Activated CD8-positive, alpha-beta T cell treated with anti-CD3 and anti-CD28 coated beads for 36 hours (primary cell): ENCODE measurements at places on chromosomes 3 and 15.
A peak's percentile ranks its signal among the peaks of the same experiment; 100 is the strongest.

- peaks cover 2% of the 10 kb centered on the region for H3K4me1 ChIP-seq
- H3K36me3 ChIP-seq: no peaks in the 10 kb centered on the region
- H3K27ac ChIP-seq: no peak overlapping the region
- peak; percentile 10 for DNase-seq
Observed at GRCh38 chr3:185153171-185153771, 411 bp upstream of the C3orf70 start.

- no peaks in the 10 kb centered on the region for H3K27me3 ChIP-seq
- DNase-seq: no peak
- peaks cover 8% of the 10 kb centered on the region for H3K36me3 ChIP-seq
- H3K4me3 ChIP-seq: no peak overlapping the region
- peaks cover 4% of the 10 kb centered on the region for H3K4me1 ChIP-seq
Observed at GRCh38 chr15:64068133-64068532, 21.8 kb upstream of the DAPK2 start.

DNA sequence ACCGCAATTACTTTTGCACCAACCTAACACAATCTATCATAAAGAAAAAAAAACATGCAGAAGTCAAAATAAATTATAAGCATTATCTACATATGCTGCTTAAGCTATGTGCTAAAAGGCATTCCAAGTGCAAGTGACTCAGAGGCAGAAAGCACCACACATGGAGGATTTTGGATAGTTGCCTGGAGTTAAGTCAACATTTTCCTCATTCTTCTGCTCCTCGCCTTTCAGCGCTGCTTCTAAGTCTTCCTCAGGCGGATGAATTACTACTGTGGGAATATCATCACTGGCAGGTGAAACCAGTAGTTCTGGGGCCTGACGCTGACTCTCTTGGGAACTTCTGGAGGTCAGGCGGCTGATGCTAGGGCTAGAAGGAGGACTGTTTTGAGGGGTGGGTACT lies 53.1 kb downstream of the SLC4A7 start:
- no peaks in the 10 kb centered on the region for H3K27me3 ChIP-seq
- H3K4me1 ChIP-seq: no peaks in the 10 kb centered on the region
- H3K36me3 ChIP-seq: peaks cover 51% of the 10 kb centered on the region
- DNase-seq: no peak
- H3K27ac ChIP-seq: no peak overlapping the region

- peaks cover 4% of the 10 kb centered on the region for H3K36me3 ChIP-seq
- H3K4me3 ChIP-seq: no peak overlapping the region
- no peaks in the 10 kb centered on the region for H3K27me3 ChIP-seq
- no peak overlapping the region for H3K27ac ChIP-seq
- DNase-seq: no peak
Observed at GRCh38 chr15:80915472-80915871, 74.1 kb downstream of the MESD start.

- DNase-seq: no peak
- H3K27me3 ChIP-seq: no peaks in the 10 kb centered on the region
- H3K27ac ChIP-seq: no peak overlapping the region
- peaks cover 13% of the 10 kb centered on the region for H3K4me1 ChIP-seq
- H3K36me3 ChIP-seq: peaks cover 70% of the 10 kb centered on the region
Observed at GRCh38 chr3:66376568-66376967, 124.3 kb downstream of the LRIG1 start.

- peaks cover 59% of the 10 kb centered on the region for H3K36me3 ChIP-seq
- H3K4me1 ChIP-seq: peaks cover 41% of the 10 kb centered on the region
- peak overlapping the region; percentile 98 for H3K27ac ChIP-seq
Observed at GRCh38 chr3:56681984-56682461, 1.0 kb downstream of the TASOR start.

- H3K27me3 ChIP-seq: no peaks in the 10 kb centered on the region
- H3K36me3 ChIP-seq: peaks cover 11% of the 10 kb centered on the region
- H3K4me1 ChIP-seq: peaks cover 2% of the 10 kb centered on the region
- H3K27ac ChIP-seq: no peak overlapping the region
Observed at GRCh38 chr3:33577173-33577572, 137.0 kb upstream of the UBP1 start.

DNA sequence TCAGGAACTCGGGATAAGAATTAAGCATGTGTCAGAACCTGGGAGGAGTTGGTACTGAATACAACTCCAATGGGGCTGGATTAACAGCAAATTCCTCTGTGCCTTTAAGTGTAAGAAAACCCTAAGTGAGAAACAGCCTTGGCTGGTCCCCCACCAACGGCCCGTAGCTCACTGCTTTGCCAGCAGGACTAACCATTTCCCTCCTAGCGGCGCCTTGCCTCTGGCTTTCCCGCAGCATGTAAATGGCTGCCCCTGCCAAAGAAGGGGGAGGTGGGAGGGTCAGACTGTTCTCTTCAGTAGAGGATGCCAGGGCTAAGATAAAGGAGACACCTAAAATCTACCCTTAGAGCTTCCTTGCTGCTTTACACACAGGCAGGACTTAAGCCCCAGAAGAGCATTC lies 51.0 kb upstream of the SH3GL3 start:
- no peak overlapping the region for H3K4me3 ChIP-seq
- H3K4me1 ChIP-seq: no peaks in the 10 kb centered on the region
- DNase-seq: no peak
- H3K27me3 ChIP-seq: peaks cover 6% of the 10 kb centered on the region
- no peak overlapping the region for H3K27ac ChIP-seq
- no peaks in the 10 kb centered on the region for H3K36me3 ChIP-seq

DNA sequence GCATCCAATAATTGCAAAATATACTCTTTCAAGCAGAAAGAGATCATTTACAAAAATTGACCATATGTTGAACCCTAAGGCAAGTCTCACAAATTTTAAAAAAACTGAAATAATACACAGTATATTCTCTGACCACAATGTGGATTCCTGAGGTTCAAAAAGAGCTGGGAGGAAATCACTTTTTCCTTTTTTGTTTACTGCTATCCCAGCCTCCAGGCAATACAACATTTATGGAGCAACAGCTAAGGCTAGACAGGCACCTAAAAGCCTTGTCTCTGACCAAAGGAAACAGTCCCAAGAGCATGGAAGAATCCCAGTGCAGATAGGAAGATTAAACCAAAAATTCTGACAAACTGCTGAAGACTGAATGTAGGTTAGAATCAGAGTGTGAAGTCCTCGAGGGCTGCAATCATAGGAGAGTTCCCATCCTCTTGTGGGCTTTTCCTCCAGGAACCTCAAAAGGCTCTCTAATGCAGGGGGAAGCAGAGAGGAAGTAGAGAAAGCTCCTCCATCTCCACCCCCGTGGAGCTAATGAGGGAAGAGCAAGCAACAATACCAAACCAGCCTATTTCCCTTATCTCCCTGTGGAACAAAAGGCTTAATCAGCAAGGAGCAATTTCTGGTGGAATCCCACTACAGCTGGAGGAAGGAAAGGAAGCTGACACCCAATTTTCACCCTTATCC lies 57.0 kb downstream of the TMCC1 start:
- no peak for DNase-seq
- H3K4me3 ChIP-seq: no peak overlapping the region
- peaks cover 5% of the 10 kb centered on the region for H3K36me3 ChIP-seq
- no peaks in the 10 kb centered on the region for H3K27me3 ChIP-seq
- no peak overlapping the region for H3K27ac ChIP-seq

DNA sequence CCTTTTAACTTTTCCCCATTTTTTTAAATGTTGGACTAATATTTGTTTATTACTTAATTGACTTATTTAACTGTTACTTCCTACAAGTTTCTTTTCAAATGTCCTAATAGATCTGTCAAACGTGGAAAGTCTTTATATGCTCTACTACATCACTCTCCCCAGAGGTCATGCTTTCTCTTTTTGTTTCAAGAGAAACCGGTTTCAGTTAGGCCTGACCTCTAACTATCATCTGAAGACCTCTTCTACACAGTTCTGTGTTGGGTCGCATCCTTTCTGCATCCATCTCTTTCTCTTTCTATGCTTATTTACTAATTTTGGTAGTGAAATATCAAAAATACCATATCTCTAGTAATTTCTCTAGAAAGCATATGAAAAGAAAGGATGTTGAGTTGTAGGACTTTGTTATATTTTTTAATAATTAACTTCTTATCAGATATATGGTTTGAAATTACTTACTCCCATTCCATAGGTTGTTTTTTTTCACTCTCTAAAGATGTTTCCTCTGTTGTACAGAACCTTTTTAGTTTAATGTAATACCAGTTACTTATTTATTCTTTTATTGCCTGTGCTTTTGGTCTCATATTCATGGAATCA lies 781.2 kb upstream of the ARPP21 start:
- no peaks in the 10 kb centered on the region for H3K36me3 ChIP-seq
- H3K4me3 ChIP-seq: no peak overlapping the region

GRCh38 chr3:65339192-65339740 lies 651.5 kb upstream of the ADAMTS9 start:
- no peak overlapping the region for H3K27ac ChIP-seq
- H3K27me3 ChIP-seq: no peaks in the 10 kb centered on the region
- H3K36me3 ChIP-seq: no peaks in the 10 kb centered on the region
- H3K4me3 ChIP-seq: no peak overlapping the region
- H3K4me1 ChIP-seq: no peaks in the 10 kb centered on the region
- no peak for DNase-seq

DNA sequence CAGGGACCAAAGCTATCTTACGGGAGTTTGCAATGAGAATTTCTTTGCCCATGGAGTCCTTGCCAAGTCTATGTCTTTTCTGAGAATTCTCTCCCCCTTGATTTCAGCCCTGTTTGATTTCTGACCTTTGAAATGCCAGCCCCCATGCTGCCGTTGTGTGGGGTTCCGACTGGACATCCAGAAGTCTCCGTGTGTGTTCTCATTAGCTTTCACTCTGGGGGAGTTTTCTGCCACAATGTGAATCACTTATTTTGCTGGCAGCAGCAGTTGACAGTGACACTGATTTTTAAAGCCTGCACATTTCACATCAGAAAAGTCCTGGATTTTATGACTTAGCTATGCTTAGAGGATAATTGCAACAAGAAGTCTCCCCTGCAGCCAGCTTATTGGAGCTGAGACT lies 98.4 kb upstream of the CTDSPL start:
- DNase-seq: no peak
- H3K27me3 ChIP-seq: peaks cover 6% of the 10 kb centered on the region
- no peak overlapping the region for H3K4me3 ChIP-seq
- no peaks in the 10 kb centered on the region for H3K4me1 ChIP-seq

DNA sequence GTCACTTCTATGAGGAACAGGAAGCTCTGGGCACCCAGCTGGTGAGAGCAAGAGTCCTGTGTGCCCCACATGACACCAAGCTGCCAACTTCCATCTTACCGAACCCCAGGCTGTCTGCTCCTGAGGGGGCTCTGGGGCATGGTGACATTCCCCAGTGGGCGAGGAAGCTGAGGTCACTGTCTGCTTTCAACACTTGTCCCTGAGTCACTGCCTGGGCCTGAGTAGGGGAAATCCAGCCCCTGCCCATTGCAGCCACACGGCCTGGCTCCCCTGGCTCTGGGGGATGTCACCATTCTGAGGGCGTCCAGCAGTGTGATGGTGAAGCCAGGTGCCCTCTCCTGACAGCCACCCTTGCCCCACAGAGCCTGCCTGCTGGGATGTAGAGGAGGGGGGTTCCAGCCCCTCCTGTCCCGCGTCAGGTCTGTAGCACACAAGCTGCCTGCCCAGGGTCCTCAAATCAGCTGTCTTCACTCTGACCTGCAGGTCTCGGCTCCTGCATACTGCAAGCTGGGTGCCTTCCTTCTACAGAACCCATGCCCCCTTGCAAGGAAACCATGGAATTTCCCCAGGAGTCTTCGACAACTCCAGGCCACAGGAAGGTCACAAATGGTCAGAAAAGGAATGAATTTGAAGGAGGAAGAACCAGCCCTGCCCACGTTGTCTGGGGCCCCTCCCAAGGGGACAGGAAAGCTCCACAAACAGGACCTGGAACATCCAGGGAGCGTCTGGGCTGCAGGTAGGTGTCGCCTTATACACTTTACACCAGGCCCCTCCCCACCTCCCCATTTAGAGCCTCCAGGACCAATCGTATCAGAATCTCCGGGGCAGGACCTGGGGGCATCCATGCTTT lies 69.9 kb upstream of the GATM start:
- no peaks in the 10 kb centered on the region for H3K27me3 ChIP-seq
- no peak for DNase-seq
- no peak overlapping the region for H3K4me3 ChIP-seq
- H3K27ac ChIP-seq: no peak overlapping the region
- no peaks in the 10 kb centered on the region for H3K4me1 ChIP-seq

GRCh38 chr3:100354850-100355249 lies 20.3 kb downstream of the NIT2 start:
- no peak overlapping the region for H3K4me3 ChIP-seq
- no peaks in the 10 kb centered on the region for H3K27me3 ChIP-seq
- peak overlapping the region; percentile 7 for H3K27ac ChIP-seq

DNA sequence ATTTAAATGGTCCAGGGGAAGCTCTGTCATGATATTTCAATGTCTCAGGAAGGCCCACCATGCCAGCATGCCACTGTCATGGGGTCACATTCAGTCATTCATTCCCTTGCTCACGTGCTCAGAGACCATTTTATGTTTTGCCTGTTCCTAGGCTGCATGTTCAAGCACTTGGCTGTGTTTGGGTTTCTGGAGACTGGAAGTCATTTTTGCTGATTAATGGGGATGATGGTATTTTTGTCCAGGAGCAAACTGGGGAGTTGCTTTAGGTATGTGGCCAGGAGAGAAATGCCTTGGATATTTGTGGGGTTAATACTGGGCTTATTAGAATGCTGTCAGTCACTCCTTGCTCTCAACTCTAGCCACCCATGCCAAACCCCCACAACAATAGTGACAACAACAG lies 303.5 kb downstream of the PTPRG start:
- H3K36me3 ChIP-seq: no peaks in the 10 kb centered on the region
- DNase-seq: no peak
- H3K27me3 ChIP-seq: no peaks in the 10 kb centered on the region
- no peak overlapping the region for H3K27ac ChIP-seq

GRCh38 chr15:64050281-64051092 lies 4.2 kb upstream of the DAPK2 start:
- H3K4me3 ChIP-seq: no peak overlapping the region
- peaks cover 7% of the 10 kb centered on the region for H3K4me1 ChIP-seq
- H3K27ac ChIP-seq: no peak overlapping the region
- no peak for DNase-seq
- H3K36me3 ChIP-seq: no peaks in the 10 kb centered on the region

- H3K4me1 ChIP-seq: no peaks in the 10 kb centered on the region
- H3K27ac ChIP-seq: no peak overlapping the region
- no peak overlapping the region for H3K4me3 ChIP-seq
- no peak for DNase-seq
- peaks cover 2% of the 10 kb centered on the region for H3K27me3 ChIP-seq
Observed at GRCh38 chr3:158912621-158913020, 110.8 kb downstream of the MFSD1 start.

DNA sequence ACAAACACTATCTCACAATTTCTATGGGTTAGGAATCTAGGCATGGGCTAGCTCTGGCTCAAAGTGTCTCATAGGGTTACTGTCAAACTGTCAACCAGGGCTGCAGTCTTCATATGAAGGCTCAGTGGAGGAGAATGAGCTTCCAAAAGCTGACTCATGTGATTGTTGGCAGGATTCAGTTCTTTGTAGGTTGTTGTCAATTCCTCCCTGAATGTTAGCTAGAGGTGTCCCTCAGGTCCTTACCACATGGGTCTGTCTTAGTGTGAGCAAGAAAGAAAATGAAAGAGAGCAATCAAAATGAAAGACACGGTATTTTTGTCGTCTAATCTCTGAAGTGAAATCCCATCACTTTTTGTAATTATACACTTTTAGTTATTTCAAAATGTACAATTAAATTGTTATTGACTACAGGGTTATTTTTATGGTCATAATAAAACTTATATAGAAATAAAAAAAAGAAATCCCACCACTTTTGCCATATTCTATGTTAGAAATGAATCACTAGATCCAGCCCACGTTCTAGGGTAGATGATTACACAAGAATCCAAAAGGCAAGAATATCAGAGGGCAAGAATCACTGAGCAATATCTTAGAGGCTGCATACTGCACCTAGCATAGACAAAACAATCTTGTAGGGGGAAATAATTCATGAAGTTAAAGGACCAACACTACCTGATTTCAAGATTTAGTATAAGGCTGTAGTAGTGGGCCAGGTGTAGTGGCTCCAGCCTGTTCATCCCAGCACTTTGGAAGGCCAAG lies 8.4 kb downstream of the ACSBG1 start:
- no peak overlapping the region for H3K27ac ChIP-seq
- H3K4me3 ChIP-seq: no peak overlapping the region
- no peaks in the 10 kb centered on the region for H3K36me3 ChIP-seq
- H3K4me1 ChIP-seq: peaks cover 7% of the 10 kb centered on the region
